ENCODE measurements at places on chromosomes 2 and 18. TPM values are rescaled to one million over a fixed set of nuclear protein-coding genes. Genes with fewer than 3 reads are reported as not detected.

Gene SAG
- total RNA-seq = not detected

DNA sequence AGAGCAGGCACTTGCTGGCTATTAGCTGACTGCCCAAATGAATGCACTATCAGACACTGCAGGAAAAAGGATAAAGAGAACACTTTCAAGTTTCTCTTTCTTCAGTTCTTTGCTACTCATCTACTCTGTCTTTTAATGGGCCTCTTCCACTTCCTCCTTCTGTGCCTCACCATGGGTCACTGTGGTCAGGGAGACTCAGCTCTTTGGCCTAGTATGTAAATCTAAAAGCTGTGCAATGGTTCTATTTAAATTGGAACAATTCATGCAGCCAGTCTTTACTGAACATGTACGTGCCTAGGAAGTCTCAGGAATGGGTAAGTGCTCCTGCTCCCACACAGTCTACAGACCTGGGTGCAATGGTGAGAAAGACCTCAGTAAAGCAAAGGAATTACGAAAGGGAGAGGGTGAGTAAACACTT is 79.1 kb upstream of the DNMT3A start:
- no peak for DNase-seq
- no peak overlapping the region for H3K27ac ChIP-seq
- H3K36me3 ChIP-seq = no peaks in the 10 kb centered on the region
- no peaks in the 10 kb centered on the region for H3K4me1 ChIP-seq
- no peak overlapping the region for H3K4me3 ChIP-seq

GRCh38 chr2:24228470-24228869 is 53.6 kb downstream of the FAM228A start:
- H3K27ac ChIP-seq = no peak overlapping the region
- no peaks in the 10 kb centered on the region for H3K27me3 ChIP-seq
- DNase-seq = no peak
- H3K36me3 ChIP-seq = peaks cover 23% of the 10 kb centered on the region

DNA sequence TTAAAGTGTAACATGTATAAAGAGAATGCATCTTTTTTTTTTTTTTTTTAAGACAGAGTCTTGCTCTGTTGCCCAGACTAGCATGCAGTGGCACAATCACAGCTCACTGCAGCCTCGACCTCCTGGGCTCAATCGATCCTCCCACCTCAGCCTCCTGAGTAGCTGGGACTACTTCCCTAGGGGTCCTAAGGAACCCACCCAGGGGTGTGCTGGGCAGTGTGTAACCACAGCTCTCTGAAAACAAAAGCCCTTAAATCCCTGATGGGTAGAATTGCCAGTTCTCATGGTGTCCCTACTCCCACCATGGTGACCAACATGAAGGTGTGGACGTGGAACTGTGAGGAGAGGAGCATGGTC is 105.6 kb upstream of the ST3GAL5 start:
- no peaks in the 10 kb centered on the region for H3K36me3 ChIP-seq
- H3K4me3 ChIP-seq = no peak overlapping the region
- H3K4me1 ChIP-seq = peaks cover 46% of the 10 kb centered on the region
- H3K27ac ChIP-seq = no peak overlapping the region

GRCh38 chr2:217325251-217325650 is 465.4 kb upstream of the TNP1 start:
- H3K4me3 ChIP-seq = no peak overlapping the region
- no peaks in the 10 kb centered on the region for H3K36me3 ChIP-seq
- H3K27me3 ChIP-seq = no peaks in the 10 kb centered on the region
- H3K27ac ChIP-seq = no peak overlapping the region
- DNase-seq = no peak

DNA sequence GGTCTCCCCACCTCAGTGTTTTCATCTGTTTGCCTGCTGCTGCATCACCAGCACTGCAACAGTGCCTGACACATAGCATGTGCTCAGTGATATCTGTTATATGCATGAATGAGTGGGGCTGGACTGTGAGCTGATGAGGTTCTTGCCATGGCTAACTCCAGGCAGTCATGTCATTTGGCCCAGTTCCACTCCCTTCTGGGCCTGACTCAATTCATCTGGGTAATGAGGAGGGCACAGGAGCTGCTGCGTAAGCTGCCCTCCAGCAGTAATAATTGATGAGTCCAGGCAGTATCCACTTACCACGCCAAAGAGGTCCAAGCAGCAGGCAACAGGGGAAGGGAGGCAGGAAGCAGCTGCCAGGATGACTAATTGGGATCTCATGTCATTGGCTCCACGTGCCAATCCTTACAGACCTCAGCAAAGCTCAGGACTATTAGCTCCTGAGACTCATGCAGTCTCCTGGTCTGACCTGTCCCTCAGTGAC is 34.1 kb upstream of the MAT2A start:
- no peak overlapping the region for H3K4me3 ChIP-seq
- H3K4me1 ChIP-seq = peaks cover 29% of the 10 kb centered on the region
- DNase-seq = no peak
- peak overlapping the region; percentile 75 for H3K27ac ChIP-seq
- no peaks in the 10 kb centered on the region for H3K36me3 ChIP-seq

DNA sequence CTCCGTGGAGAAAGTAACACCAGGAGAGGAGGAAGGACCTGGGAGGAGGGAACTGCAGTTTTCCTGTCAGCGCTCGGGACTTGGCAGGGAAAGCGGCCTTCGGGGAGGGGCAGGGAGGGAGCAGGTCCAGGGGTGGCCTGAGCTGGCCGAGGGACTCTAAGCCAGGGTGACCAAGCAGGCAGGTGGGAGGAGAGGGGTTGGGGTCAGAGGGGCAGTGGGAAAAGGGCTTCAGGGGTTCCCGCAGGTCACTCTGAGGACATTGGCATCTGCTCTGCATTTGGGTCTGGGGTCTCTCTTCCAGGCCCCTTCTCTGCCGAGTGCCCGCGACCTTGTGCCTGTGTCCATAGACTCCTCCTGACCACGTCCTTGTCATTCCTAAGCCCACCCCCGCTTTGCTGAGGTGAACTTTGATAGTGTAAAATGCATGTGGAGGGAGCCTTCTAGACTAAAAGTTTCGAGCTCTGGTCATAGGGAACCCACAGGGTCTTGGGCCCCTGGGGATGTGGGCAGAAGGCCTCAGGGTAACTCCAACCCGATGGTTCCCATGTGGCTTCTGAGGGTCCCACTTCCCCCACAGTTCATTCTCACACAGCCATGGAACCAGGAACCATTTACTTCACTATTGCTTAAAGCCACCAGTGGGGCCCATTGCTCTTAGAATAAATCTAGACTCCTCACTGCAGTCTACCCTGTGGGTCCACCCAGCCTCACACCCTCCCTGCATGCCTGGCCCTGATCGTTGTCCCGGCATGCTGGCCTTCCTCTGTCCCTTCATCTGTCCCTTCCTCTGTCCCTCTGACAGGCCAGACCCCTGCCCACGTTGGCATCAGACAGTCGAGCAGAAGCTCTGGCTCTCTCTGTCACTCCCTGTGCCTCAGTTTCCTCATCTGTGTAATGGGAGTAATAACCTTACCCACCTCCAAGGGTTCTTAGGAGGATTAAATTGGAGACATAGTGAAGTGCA is 229.2 kb downstream of the SEPTIN10 start:
- H3K4me1 ChIP-seq = peaks cover 15% of the 10 kb centered on the region
- H3K27me3 ChIP-seq = no peaks in the 10 kb centered on the region
- H3K27ac ChIP-seq = no peak overlapping the region
- no peak overlapping the region for H3K4me3 ChIP-seq
- no peak for DNase-seq

DNA sequence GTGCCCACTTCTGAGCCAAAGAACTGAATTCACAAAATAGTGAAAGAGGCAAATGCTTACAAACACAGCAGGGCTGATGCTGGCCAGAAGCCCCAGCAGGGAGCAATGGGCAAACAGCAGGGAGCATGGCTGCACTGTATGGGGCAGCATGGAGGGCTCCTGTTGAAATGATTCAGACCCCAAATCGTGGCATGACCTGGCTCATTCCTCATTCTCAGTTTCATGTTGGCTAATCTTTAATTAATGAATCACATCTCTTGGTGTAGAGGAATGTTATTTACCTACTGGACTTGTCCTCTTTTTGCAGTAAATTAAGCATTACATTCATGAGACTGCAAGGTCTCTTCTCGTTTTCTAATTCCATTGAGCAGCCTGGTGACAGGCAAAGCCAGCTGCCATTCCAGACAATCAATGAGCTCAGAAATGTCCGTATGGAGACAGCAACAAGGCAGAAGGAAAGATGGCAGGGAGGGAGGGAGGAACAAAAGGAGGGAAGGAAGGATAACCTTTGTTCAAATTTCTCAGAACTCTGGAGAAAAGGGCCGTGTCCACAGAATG is 84.9 kb upstream of the ST8SIA3 start:
- DNase-seq = no peak
- no peaks in the 10 kb centered on the region for H3K36me3 ChIP-seq
- no peaks in the 10 kb centered on the region for H3K4me1 ChIP-seq

DNA sequence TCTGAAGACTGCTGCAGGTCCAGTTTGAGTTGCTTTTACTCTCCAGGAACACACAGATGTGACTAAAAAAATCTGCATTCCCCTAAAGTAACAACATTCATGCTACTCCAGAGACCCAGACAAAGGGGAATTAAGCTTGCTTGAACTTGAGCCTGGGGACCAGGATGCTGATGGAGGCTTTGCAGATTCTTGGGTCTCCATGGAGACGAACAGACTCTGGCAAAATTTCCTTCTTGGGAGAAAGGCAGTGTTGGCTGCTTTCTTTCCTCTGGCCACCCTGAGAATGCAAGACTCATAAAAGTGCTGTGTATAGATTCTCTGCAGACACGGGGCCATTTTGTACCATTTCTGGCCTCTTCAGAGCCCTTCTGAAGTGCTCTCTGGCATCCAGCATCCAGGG is 112.0 kb downstream of the ACTR3 start:
- H3K4me1 ChIP-seq = no peaks in the 10 kb centered on the region
- H3K36me3 ChIP-seq = no peaks in the 10 kb centered on the region

GRCh38 chr2:129587426-129588064 is 391.9 kb upstream of the RAB6C start:
- DNase-seq = no peak
- H3K27me3 ChIP-seq = no peaks in the 10 kb centered on the region
- H3K4me1 ChIP-seq = no peaks in the 10 kb centered on the region
- no peak overlapping the region for H3K27ac ChIP-seq
- no peak overlapping the region for H3K4me3 ChIP-seq

GRCh38 chr2:56522605-56523089 is 338.9 kb downstream of the CCDC85A start:
- no peaks in the 10 kb centered on the region for H3K4me1 ChIP-seq
- no peak overlapping the region for H3K4me3 ChIP-seq
- DNase-seq = no peak
- H3K27ac ChIP-seq = no peak overlapping the region

- H3K27me3 ChIP-seq = no peaks in the 10 kb centered on the region
- DNase-seq = no peak
- no peaks in the 10 kb centered on the region for H3K36me3 ChIP-seq
Observed at GRCh38 chr2:29808321-29808720, 113.1 kb downstream of the ALK start.

Gene MROH2A
- total RNA-seq = 0.83 TPM

DNA sequence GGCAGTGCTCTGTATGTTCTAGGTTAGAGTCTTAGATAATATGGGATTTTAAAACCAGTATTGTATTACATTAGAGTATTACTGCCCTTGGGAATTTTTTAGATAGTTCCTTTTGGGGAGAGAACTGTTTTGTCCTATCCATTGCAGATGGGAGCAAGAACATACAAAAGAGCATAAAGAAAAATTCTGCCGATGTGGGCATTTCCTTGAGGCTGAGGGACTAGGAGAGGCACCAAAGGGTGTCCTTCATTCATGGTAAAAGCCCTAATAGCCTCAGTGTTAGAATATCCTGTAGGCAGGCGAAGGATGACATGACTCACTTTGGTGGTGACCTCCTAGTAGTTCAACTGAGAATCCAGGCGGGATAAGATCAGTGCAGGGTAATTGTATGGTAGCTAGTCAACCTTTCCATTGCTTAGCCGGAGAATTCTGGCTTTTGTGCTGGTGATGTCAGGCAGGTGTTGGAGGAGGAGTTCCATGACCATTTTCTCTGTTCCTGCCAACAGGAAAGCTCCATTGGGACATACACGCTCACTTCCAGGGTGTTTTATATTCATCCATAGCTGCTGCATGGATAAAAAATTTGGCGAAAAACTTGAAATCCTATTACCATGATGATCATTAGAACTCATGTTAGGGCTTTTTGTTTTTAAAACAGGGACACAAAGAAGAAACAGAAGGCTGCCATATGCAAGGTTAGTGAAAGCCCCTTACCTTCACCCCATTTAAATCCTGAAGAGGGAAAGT is 28.1 kb downstream of the EPAS1 start:
- H3K4me1 ChIP-seq = peaks cover 21% of the 10 kb centered on the region
- H3K36me3 ChIP-seq = no peaks in the 10 kb centered on the region
- DNase-seq = no peak

GRCh38 chr2:132725748-132726147 is 55.7 kb upstream of the LYPD1 start:
- H3K27me3 ChIP-seq = no peaks in the 10 kb centered on the region
- no peak overlapping the region for H3K4me3 ChIP-seq
- peaks cover 6% of the 10 kb centered on the region for H3K36me3 ChIP-seq
- no peaks in the 10 kb centered on the region for H3K4me1 ChIP-seq
- DNase-seq = no peak

- no peaks in the 10 kb centered on the region for H3K36me3 ChIP-seq
- H3K4me3 ChIP-seq = no peak overlapping the region
- H3K27me3 ChIP-seq = no peaks in the 10 kb centered on the region
- no peak overlapping the region for H3K27ac ChIP-seq
Observed at GRCh38 chr2:134576478-134576877, 142.3 kb downstream of the TMEM163 start.

Gene ALK
- not detected for total RNA-seq

Gene LHCGR
- total RNA-seq = not detected

Gene MOGAT1
- total RNA-seq = not detected

- DNase-seq = no peak
- H3K4me3 ChIP-seq = no peak overlapping the region
- H3K36me3 ChIP-seq = no peaks in the 10 kb centered on the region
- H3K4me1 ChIP-seq = no peaks in the 10 kb centered on the region
- H3K27me3 ChIP-seq = no peaks in the 10 kb centered on the region
Observed at GRCh38 chr2:31011587-31011986, 126.7 kb downstream of the GALNT14 start.

GRCh38 chr2:115165529-115166109 is 723.2 kb downstream of the DPP10 start:
- H3K4me1 ChIP-seq = peaks cover 5% of the 10 kb centered on the region
- no peak overlapping the region for H3K4me3 ChIP-seq
- H3K36me3 ChIP-seq = no peaks in the 10 kb centered on the region
- no peak overlapping the region for H3K27ac ChIP-seq
- no peak for DNase-seq

Gene TMBIM1
- 342 TPM for total RNA-seq

GRCh38 chr2:207805566-207806226 is 36.0 kb upstream of the FZD5 start:
- DNase-seq = no peak
- peaks cover 45% of the 10 kb centered on the region for H3K4me1 ChIP-seq
- H3K27me3 ChIP-seq = no peaks in the 10 kb centered on the region
- no peaks in the 10 kb centered on the region for H3K36me3 ChIP-seq
- H3K4me3 ChIP-seq = no peak overlapping the region
- H3K27ac ChIP-seq = no peak overlapping the region

DNA sequence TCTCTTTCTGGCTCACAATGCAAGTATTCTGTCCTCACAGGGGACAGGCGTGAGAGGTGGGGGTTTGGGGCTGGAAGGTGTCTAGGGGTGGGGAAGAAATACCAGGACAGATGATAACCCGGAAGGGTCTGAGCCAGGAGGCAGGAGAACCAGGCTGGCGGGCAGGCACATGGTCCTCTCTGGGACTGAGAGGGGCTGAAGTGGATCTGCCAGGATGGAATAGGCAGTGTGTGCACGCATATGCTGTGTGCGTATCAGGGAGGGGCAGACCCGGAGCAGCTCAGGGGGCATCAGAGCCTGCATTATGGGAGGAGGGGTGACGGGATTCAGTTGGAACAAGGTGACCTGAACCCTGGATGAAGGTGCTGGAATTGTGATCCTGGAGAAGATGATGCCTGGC is 157.3 kb downstream of the DYSF start:
- H3K4me1 ChIP-seq = peaks cover 12% of the 10 kb centered on the region
- no peak overlapping the region for H3K4me3 ChIP-seq
- no peak overlapping the region for H3K27ac ChIP-seq
- no peaks in the 10 kb centered on the region for H3K36me3 ChIP-seq
- no peak for DNase-seq
